ENCODE measurements at places on chromosomes 6 and 20. TPM values are rescaled to one million over a fixed set of nuclear protein-coding genes. Genes with fewer than 3 reads are reported as not detected.

CALHM4 gene
- total RNA-seq, result not detected

BAG2 gene
- total RNA-seq, result 6.6 TPM

GJA1 gene
- total RNA-seq, result 71.6 TPM

FGD2 gene
- total RNA-seq, result not detected

ZBTB12 gene
- 2.1 TPM for total RNA-seq

DAAM2 gene
- total RNA-seq, result 12.3 TPM

ZC2HC1B gene
- total RNA-seq, result not detected

PPP1R14C gene
- total RNA-seq, result not detected

CRISP2 gene
- not detected for total RNA-seq

AVP gene
- total RNA-seq, result not detected

CLVS2 gene
- under 0.01 TPM for total RNA-seq

C6orf141 gene
- total RNA-seq, result 2.2 TPM

ZFP57 gene
- total RNA-seq, result not detected

DLL1 gene
- 1.7 TPM for total RNA-seq

Measured in cardiac ventricle fibroblast (primary cell).